ENCODE measurements at places on chromosomes 12 and 14.

DNA sequence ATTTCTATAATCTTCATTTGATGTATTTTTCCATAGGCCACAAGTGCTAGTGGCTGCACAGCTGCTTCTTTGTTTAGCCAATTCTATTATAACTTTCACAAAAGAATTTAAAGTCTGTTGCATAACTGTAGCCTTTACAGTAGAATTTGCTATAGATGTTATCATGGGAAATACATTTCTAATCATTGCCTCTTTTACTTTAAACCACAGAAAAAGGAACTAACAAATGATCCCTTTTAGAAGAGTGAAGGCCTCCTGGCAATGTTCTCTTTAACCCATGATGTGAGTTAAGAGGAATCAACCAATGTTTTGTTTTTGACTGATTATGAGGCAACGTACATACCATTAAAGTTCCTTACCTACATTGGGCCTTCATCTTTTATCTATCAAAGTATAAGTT lies 68.8 kb downstream of the RPL10L start:
- DNase-seq, result no peak

DNA sequence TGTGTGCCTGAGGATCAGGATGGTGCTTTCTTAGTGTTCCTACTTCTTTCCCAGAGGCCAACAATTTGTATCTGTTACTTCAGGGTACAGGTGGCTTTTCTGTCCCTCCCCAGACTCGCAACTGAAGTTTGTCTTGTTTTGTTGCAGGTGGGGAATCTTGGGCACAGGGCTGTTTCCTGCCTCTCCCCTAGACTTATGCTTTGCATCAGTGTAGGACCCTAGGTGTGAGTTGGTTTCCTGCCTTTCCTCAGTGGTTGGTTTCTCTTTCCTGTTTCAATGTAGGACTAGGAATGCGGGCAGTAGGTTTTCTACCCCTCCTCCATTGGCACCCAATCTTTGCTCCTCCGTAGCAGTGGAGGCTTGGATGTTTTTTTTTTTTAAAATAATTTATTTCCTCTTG lies 87.0 kb downstream of the TRMT5 start:
- no peak for DNase-seq

DNA sequence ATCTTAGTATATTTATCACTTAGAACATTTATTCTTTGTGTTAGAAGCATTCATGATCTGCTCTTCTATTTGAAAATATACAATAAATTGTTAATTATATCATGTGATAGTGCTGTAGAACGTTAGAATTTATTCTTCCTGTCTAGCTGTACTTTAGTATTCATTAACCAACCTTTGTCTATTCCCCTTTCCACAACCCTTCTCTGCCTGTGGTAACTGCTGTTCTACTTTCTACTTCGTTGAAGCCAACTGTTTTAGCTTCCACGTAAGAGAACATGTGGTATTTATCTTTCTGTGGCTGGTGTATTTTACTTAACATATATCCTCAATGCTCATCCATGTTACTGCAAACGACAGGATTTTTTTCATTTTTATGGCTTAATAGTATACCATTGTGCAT lies 18.1 kb downstream of the TBC1D15 start:
- DNase-seq, result no peak

DNA sequence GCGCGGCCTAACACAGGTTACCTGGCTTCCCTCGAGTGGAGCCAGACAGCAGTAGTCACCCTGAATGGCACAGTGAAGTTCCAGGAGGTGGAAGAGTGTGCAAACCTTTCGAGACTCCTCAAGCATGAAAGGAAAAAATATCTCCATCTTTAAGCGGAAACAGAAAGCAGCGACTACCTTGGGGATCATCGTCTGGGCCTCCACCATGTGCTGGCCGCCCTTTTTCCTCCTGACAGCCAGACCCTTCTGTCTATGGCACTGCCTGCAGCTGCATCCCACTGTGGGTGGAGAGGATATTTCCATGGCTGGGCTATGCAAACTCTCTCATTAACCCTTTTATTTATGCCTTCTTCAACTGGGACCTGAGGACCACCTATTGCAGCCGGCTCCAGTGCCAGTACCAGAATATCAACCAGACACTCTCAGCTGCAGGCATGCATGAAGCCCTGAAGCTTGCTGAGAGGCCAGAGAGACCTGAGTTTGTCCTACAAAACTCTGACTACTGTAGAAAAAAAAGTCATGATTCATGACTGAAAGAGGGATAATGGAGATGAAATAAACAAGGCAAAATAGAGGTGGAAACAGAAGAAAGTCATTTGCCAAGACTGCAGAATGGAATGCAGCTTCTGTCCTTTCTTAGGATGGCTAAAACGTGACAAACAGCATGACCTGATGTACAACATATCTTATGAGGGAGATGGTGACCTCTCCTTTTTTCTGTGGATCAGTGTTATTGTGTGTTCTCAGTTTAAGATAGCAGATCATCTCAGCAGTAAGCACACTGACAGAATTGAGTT lies 2.4 kb upstream of the HEBP1 start:
- DNase-seq, result no peak

DNA sequence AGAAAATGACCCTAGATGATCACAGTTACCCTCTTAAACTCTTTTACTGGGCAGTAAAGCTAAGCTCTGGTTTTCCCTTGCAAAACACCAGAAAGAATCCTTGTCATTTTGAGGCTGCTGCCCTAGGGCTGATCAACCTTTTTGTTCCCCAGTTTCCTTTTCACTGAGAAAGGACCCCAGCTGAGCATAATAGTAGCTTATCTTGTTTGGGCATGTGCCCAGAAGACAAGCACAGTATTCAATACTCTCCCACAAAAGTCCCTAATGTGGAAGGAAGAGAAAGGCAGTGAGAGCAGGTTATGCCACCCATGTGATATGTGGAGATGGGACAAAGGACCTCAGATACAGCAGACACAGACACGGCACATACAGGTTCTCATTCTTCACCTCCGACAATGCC lies 332.6 kb upstream of the TMPO start:
- DNase-seq, result no peak

- no peak for DNase-seq
Observed at GRCh38 chr12:31961137-31961536, 1.9 kb downstream of the RESF1 start.

DNA sequence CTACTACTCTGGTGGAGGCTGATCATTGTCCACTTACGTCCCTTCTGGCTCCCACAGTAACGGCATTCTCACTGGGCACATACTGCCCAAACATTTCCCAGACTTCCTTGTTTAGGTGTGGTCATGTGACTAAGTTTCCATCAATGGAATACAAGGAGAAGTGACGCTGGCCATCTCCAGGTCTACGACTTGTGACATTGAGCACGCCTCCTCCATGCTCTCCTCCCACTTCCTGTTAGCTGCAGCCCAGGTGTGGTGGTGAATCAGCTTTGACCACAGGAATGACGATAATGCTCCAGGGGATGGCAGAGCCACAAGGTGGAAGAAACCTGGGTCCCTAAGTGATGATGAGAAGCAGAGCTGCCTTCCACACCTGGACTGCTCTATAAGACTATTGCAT lies 6.0 kb upstream of the SLC24A4 start:
- DNase-seq, result no peak

GRCh38 chr14:67532998-67533753 lies at the start of gene PLEKHH1:
TSS of gene PLEKHH1 (plus strand) at chr14:67533290. CDS start at chr14:67541868, 8,578 bp downstream.
- DNase-seq, result peak; percentile 61

- DNase-seq, result no peak
Observed at GRCh38 chr14:75864352-75864751, 117.4 kb downstream of the TGFB3 start.

- no peak for DNase-seq
Observed at GRCh38 chr14:74490486-74490885, 2.6 kb downstream of the NPC2 start.

DNA sequence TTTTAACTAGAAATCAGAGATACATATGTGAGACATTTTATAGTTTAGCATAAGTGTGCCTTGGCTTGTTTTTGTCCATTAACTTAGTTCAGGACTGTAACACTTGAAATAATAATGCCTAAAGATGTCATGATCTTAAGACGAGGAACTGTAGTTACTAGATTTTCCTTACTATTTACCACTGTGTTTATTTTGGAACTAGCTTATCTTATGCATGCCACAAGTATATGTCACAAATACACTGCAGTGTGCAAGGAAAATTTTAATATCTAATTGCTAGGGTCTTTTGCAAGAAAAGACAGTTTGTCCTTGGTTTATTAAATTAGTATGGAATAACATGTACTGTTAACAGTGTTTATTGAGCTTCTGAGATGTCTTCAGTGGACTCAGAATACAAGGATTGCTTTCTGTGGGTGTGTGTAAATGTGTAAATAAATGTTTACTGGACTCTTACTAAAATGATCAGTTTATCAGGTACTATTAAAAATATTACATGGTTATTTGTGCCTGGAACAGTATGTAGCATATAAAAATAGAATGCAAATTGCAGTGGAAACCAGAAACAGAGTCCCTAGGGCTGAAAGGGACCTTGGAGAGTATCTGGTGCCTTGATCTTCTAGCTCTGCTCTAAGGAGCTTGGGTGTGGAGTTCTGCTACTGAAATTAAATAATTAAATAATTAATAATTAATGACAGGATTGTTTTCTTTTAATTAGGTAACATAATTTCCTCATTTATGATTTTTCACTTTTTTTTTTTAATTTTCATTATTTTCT lies 58.1 kb downstream of the FGD4 start:
- no peak for DNase-seq

DNA sequence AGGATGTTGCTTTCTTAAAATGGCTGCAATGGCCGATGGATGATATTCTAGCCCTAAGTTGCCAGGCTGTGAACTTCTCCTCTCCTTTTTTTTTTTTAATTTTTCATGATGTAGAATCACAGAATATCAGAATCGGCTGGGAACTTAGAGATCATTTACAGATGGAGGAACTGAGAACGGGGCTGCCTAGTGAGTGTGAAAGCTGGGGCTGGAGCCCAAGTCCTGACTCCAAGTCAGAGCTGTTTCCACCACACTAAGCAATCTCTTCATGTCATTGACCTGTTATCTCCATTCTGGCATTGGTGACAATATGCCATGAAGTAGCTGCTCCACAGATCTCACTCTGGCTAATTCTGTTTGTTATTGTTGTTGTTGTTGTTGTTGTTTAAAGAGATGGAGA lies 121.7 kb downstream of the SLC38A1 start:
- no peak for DNase-seq

DNA sequence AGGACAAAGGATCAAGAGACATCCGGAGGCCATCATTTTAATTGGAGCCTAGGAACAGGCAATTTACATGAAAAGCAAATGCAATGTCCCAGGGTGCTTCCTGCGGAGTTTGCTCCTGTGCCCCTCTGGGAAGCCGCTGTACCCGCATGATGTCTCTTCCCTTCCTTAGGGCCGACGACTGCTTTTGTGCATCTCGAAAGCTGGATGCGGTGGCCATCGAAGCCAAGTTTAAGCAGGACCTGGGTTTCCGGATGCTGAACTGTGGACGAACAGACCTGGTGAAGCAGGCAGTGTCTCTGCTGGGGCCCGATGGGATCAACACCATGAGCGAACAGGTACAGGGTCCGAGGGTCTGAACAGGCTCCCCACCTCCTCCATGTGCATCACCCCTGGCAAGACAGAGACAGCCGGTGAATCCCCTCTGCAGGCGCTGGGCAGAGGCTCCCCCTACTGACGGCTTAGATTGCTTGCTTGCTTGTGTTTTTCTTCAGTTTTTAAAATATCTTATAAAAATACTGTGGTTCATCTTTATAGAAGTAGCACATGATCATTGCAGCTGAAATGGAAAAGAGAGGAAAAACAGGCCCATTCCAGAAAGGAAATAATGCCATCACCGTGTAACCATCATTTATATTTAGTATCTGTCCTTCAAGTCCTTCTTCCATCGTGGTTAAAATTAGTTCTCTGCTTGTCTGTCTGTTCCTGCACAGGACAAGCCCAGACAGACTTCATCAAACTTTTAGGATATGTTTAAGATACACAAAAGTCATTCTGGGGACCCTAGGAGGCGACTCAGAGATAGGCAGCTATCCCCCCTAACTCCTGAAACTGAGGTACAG lies 75.4 kb upstream of the PWP1 start:
- peak; percentile 18 for DNase-seq

DNA sequence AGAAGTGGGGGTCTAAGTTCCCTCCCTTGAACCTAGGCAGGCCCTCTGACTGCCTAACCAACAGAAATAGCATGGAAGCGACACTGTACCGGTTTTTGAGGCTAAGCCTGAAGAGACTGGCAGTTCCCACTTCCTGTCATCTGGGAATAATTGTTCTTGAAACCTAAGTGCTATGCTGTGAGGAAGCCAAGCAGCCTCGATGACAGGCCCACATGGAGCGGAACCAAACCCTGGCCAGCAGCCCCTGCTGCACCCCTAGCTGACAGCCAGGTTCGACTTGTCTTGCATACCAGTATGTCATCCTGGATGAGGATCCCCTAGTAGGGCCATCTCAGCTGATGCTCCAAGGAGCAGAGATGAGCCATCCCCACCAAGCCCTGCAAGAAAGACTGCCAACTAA lies 6.4 kb upstream of the GPR68 start:
- no peak for DNase-seq

DNA sequence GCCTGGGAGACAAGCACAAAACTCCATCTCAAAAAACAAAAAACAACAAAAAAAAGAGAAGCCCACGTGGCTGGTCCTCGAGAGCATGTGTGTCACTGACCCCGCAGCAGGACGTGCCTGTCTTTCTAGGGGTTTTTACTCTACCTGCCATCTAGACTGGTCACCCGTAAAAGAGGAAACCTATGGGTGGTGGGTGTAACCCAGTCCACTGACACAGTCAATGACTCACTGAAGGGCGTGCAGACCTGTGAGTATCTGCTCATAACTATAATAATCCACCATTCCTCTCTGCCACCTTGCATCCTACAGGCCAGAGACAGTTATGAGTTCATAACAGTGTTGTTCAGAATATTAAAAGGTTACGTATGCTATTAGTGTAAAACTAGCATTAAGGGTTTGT lies 4.6 kb downstream of the GOLGA3 start:
- DNase-seq, result no peak

DNA sequence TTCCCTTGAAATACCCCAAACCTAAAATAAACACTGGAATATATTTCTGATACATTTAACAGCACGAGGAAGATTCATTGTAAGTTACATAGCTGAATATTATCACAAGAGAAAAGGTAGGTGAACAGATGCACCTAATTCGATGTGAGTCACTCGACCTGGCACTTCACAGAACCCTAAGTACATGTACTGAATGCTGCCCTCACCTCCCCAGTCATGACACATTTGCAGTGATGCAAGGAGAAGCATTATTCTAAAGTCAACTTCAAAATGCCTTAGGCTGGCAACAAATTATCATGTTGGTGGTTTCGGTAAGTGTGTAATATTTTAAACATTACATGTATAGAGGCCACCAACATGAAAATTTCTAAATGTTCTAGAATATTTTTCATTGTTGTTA lies 35.2 kb upstream of the TMTC2 start:
- DNase-seq, result no peak

Measured in activated T-cell treated with anti-CD3 and anti-CD28 coated beads for 48 hours (primary cell).